ENCODE measurements at places on chromosomes 5 and 9. TPM values are rescaled to one million over a fixed set of nuclear protein-coding genes. Genes with fewer than 3 reads are reported as not detected.

Gene SLC6A19
- not detected for total RNA-seq

Gene DAB2
- 129 TPM for total RNA-seq

Gene CMYA5
- total RNA-seq = 0.05 TPM

Gene ROR2
- not detected for total RNA-seq

Gene SLC34A1
- not detected for total RNA-seq

Gene PCDHB14
- 1.0 TPM for total RNA-seq

Gene RNF183
- total RNA-seq = not detected

Gene OLFML2A
- total RNA-seq = 2.2 TPM
